ENCODE measurements at places on chromosomes 2 and 18.

DNA sequence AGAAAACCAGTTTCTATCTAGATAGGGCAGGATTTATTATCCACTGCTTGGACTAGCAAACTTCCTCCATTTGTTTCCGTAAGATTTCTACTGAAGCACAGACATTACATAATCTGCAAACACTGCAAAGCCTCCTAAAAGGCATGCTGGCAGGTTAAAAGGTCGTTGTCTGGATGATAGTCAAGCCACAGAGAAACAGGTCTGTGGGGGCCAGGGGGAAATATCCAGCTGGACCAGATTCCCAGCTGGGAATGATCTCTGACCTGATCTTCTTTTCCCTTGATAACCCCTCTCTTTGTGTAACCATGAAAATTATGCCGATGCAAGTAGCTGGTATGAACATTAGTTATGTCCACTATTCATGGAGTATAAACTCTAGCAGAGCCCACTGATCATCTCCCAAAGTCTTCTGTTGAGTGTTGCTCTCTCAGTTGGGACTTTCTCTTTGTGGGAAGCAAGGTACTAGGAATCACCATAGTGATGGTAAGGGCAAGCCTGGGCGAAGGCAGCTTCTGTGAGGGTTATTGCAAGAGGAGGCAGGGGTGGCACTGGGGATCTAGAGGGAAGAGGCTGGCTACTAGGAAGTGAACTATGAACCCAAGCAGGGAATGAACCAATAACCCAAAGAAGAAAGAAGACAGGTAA is 61.3 kb downstream of the GDF7 start:
- DNase-seq: peak; percentile 56

GRCh38 chr18:10367836-10368235 is 86.6 kb upstream of the APCDD1 start:
- DNase-seq: no peak

DNA sequence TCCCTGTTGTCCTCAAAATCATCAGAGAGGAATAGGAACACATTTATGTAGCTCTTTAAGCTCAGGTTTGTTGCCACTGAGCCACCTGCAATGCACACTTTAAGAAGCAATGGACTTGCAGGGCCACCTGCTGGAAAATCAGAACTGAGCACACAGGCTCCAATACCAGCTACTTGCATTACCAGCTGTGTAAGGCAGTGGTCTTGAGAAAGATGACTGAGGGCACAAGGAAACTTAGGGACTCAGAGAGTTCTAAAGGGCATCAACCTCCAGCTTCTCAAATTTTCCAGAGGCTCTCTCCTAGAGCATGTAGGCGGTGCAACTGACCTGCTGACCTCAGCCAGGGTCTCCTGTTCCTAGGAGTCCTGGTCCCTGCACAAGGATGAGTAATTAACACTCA is 2.5 kb upstream of the CNDP2 start:
- DNase-seq: peak; percentile 68

DNA sequence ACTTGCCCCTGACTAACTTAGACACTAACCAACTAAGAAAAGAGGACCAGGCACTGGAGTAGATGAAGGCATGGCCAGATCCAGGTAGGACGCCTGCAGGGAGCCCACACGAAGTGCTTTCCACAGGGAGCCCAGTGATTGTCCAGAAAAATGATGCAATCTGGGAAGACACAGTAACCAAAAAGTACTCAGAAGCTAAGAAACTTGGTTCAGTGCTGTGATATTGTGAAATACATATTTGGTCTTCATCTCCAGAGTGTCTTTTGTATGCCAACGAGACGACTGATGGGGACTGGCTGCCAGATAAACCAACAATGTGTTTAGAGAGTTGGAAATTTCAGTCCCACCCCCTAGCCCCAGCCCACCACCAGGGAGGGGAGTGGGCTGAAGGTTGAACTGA is 135.0 kb downstream of the SP3 start:
- no peak for DNase-seq

- no peak for DNase-seq
Observed at GRCh38 chr2:20219763-20220380, 5.1 kb downstream of the SDC1 start.

GRCh38 chr2:21993002-21993401 is 869.2 kb downstream of the TDRD15 start:
- no peak for DNase-seq

DNA sequence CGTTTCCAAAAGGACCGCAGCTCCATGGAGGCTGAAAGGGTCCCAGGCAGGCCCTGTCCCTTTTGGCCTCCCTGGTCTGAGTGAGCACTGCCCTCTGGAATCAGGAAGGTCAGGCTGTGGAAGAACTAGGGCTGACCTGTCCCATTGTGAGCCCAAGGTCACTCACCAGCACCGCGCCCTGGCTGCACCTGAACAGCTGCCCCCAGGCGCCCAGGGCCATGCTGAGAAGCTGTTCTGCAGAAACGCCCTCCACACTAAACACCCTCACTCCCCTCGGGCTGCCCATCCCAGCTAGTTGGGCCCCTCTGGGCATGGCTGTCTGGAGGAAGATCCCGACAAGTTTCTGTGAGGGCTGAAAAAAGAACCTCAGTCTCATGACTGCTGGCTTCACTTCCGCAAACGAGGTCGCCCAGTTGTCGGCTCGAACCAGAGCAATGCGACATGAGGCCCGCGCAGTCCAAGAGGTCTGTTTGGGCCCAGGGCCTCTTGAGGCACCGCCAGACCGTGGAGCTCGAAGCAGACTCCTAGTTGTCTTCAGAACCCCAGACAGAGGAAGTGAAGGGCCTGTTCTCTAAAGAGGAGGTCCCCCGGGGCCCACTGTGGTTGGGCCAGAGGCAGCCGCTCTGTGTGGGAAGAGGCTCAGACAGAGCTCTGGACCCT is 64.4 kb downstream of the INPP5D start:
- DNase-seq: no peak

GRCh38 chr2:241116606-241117560 is 14.8 kb upstream of the MTERF4 start:
- DNase-seq: no peak

GRCh38 chr2:201909348-201909747 is 103.0 kb downstream of the CDK15 start:
- peak; percentile 95 for DNase-seq

DNA sequence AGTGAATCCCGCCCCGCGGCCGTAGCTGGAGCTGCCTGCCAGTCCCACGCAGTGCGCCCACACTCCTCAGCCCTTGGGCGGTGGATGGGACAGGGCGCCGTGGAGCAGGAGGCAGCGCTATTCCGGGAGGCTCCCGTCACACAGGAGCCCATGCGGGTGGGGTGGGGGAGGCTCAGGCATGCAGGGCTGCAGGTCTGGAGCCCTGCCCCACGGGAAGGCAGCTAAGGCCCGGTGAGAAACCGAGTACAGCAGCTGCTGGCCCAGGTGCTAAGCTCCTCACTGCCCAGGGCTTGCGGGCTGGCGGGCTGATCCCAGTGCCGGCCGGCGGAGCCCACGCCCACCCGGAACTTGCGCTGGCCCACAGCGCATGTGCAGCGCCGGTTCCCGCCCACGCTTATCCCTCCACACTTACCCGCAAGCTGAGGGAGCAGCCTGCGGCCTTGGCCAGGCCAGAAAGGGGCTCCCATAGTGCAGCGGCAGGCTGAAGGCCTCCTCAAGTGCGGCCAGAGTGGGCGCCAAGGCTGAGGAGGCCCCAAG is 1152.8 kb upstream of the CELF4 start:
- DNase-seq: no peak

DNA sequence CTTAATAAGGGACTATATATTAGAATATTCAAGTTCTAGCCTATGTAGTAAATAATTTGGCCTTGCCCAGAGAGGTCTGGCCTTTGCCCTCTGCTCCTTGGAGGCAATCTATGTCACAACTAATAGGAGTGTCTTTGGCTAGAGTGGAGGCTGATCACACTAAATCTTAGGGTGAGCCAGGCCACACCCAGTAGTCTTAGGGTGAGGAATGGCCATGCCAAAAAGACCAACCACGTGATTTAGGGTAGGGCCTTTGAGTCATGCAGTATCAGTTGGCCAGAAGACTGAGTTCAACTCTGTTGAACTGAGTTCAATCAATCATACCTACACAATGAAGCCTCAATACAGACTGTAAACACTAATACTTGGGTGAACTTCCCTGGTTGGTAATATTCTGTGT is 26.0 kb upstream of the FLACC1 start:
- DNase-seq: no peak

- no peak for DNase-seq
Observed at GRCh38 chr2:144508172-144508851, 11.6 kb downstream of the ZEB2 start.

- DNase-seq: peak; percentile 28
Observed at GRCh38 chr2:45205985-45206384, 196.7 kb upstream of the SIX2 start.

GRCh38 chr2:226874749-226875148 is 38.9 kb downstream of the RHBDD1 start:
- no peak for DNase-seq

GRCh38 chr2:170115501-170116229 is 62.3 kb upstream of the MYO3B start:
- no peak for DNase-seq

GRCh38 chr2:186496401-186496800 is 10.3 kb downstream of the ZC3H15 start:
- DNase-seq: no peak

DNA sequence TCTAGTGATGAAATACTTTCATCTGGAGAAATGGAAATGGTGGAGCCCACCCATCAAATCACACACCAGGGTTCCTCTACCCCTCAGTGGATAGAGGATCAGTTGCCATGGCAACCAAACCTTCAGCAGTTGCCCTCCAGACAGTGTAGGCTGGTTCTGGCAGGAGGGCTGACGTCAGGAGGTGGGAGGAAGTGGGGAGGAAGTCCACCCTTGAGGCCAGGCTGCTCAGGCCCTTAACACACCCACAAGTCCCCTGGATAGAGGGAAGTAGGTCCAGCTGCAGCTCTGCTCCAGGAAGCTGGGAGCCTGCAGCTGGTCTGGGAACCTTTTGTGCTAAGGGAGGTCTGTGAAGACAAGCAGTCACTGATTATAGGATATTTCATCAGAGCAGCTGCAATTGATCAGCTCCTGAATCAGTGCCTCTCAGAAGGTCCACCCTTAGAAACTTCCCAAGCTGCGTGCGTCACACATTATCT is 186.6 kb downstream of the MTX2 start:
- DNase-seq: no peak

GRCh38 chr2:206979922-206980321 is 40.6 kb downstream of the CPO start:
- DNase-seq: no peak

GRCh38 chr2:190811811-190812210 is 68.8 kb upstream of the GLS start:
- no peak for DNase-seq

DNA sequence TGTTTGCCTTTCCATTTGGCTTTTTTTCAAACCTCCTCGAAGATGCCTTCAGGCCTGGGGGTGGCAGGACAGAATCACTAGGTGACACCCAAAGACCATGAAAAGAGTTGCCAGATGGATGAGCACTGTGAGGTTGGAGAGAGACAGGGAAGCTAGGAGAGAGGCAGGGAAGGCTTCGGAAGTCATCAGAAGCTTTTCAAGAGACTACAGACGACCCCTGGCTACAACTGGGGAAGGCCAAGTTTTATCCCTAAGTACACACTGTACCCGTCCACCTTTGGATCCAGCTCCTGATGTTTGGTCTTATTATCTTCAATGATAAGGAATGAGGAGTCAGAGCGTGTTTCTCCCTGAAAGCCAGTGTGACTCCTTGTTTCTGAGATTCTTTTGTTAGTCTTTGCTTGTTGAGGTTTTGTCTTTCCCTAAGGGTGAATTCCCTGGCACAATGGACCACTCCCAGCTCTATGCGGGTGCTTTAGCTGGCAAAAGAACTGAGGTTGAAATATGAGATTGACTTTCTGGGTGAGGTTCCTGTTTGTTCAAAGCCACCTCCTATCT is 33.4 kb upstream of the SLC9A2 start:
- no peak for DNase-seq

DNA sequence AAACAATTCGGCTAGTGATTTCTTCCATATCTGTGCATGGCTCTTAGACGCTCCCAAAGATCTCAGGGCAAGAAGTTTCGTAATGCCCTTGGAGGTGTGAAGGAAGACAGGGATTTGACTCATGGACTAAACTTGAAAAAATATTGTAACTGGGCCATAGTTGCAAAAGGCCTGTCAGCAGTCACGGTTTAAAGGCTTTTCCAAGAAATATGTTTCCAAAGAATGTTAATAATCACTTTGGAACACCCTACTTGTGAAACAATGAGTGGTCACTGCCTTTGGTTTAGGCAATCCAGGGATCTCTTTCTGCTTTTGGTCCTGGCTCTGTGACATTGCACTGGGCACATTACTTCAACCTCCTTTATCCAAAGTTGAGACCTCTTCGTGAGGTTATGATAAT is 102.5 kb upstream of the RASGRP3 start:
- DNase-seq: peak; percentile 63

DNA sequence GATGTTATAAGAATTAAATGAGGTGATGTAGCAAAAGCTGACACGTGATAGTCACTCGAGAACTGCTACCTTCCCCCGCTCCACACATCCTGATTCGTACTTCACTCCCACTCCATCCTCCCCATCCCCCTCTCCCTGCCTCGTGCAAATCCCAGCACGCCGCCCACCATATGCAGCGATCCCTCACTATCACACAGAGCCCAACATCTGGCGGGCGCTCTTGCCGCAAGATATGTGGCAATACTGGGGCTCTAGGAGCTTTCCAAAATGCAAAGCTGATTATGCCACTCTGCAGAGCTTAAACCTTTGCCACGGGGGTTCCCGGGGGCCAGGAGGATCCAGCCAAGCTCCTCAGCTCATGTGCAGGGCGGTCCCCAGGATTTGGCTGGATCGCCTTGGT is 37.4 kb downstream of the DNMT3A start:
- no peak for DNase-seq

DNA sequence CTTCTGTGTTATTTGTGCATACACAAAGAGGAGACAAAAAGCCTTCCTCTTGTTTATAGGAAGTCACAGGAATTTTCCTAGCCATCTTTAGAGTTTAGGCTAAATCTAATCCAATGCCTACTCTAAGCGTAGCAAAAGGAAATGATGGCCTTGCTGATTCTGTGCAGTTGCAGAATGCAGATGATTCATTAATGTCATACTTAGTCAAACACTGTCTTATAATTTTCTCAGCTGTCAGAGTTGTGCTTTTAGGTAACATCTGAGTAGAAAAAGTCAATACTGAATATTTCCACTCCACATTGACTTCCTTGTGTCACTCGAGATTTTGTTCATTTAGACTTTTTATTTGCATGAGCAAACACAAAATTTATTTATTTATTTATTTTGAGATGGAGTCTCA is 157.9 kb upstream of the FOSL2 start:
- DNase-seq: peak; percentile 22

- no peak for DNase-seq
Observed at GRCh38 chr2:151729415-151729811, 4.9 kb downstream of the NEB start.

- no peak for DNase-seq
Observed at GRCh38 chr2:198880986-198881385, 576.8 kb downstream of the SATB2 start.

GRCh38 chr2:15142069-15142689 is 419.0 kb downstream of the NBAS start:
- no peak for DNase-seq

Measured in iris pigment epithelial cell (primary cell).